CD4-positive, alpha-beta T cell treated with Interleukin-12 subunit alpha and Interleukin-12 subunit beta, for 1 hour (primary cell): ENCODE measurements at places on chromosomes 16 and 17.

- peak; percentile 8 for DNase-seq
Measured at GRCh38 chr16:2296661-2297505, 29.0 kb upstream of the RNPS1 start.

GRCh38 chr17:30263552-30264333, 28.0 kb downstream of the BLMH start:
- DNase-seq = no peak

- DNase-seq = no peak
Measured at GRCh38 chr17:69815406-69815805, 259.6 kb upstream of the KCNJ16 start.

DNA sequence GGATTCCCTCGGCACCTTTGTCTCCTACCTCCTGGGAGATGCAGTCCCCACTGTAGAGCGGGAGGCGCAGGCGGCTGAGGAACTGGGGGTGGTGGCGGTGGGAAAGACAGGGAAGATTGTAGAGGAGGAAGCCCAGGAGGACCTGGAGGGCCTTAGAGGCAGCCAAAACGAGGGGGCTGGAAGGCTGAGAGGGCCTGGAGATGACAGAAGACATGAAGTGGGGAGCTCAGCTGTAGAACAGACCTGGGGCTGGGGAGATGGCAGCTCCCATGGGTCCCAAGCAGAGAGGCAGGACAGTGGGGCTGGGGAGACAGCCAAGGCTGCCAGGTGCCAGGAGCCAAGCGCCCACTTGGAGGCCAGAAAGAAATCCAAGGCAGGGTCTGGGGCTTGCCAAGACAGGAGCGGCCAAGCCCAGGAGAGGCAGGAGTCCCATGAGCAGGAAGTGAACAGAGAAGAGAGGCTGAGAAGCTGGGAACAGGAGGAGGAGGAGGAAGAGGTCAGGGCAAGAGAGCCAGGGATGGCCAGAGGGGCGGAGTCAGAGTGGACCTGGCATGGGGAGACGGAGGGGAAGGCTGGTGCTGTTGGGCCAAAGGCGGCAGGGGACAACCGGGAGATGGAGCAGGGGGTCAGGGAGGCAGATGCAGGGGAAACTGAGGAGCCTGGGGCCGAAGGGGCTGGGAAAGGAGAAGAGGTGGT, 803 bp downstream of the APOBR start:
- no peak for DNase-seq

- no peak for DNase-seq
Measured at GRCh38 chr16:84459941-84460405, 44.5 kb downstream of the MEAK7 start.

DNA sequence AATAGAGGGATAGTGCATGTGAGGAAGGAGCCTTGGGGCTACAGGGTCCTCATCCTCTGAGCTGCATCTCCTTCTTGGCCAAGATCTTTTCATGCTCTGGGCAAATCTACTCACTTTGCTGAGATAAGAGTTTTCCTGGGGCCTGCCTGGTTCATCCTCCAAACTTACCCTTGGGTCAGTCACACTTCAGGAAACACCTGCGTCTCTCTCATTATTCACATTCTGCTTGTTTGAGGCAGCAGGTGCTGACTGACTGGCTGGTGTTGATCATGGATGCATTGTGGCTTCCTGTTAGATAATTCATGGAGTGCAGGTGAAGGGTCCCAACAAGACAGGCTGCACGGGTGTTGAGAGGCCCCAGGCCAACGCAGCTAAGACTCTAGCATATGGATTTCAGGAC, 162.6 kb downstream of the SALL1 start:
- no peak for DNase-seq

GRCh38 chr17:76585649-76586593, at the start of gene ST6GALNAC2:
ST6GALNAC2 (minus strand) TSS chr17:76585860; CDS start chr17:76585808, 52 bp downstream.
- DNase-seq = peak; percentile 52

DNA sequence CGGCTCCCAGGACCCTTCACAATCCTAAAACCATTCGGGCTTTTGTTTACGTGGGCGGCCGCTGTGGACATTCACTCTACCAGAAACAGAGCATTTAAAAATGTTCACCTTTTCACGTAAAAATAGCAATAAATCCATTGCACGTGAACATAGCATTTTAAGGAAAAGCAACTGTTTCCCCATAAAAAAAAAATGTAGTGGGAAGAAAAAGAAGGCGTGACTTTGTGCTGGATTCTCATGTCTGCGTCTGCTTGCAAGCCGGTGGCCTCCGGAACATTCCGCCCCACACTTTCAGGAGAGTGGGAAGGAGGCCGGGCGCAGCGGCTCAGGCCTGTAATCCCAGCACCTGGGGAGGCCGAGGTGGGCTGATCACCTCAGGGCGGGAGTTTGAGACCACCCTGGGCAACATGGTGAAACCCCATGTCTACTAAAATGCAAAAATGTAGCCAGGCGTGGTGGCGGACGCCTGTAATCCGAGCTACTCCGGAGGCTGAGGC, 13.4 kb upstream of the GNG13 start:
- DNase-seq = no peak

DNA sequence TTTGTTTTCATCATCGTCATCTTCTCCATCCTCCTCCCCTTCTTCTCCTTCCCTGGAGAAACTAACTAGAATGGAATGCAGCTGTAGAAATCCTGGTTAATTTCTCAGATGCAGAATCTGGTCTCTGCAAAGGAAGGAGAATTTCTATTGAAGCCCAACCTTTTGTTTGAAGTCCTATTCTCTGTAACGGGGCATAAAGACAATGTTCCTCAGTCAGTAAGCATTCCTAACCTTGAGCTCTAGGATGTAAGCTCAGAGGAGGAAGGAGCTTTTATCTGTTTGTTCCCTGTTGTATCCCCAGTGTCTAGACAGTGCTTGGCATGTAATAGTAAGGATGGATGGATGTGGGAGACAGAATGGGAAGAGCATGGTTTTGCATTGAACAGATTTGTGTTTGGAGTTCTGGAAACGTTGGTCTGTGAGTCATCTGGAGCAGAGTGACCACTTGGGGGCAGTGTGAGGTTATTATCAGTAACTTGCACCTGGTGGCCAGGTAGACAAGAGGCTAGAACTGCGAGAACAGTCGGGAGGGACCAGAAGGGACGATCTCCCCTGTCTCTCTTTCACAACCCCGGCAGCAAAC, 363.7 kb downstream of the SNX29 start:
- DNase-seq = peak; percentile 11

DNA sequence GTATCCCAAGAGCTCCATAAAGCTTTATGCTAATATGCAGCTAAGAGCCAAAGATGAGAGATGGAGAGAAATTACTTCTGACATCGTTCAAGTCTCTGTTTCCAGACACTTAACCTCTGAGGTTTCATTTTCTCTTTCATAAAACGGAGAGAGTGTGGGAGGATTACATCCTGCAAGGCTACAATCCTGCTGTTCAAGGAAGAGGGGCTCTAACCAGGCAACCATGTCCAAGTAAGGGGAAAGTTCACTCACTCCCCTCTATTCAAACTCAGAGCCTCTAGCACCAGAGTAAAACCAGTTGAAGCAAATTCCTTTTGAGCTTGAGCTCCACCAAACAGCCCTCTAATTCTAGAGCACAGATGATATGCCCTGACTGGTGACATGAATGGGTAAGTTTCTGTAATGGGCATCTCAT, 397.4 kb downstream of the NPIPA8 start:
- DNase-seq = no peak

- no peak for DNase-seq
Measured at GRCh38 chr17:81920612-81921536, 2.9 kb upstream of the SIRT7 start.

- no peak for DNase-seq
Measured at GRCh38 chr17:76751416-76751993, 13.6 kb downstream of the MFSD11 start.

- no peak for DNase-seq
Measured at GRCh38 chr16:52469775-52470174, 77.2 kb downstream of the TOX3 start.

DNA sequence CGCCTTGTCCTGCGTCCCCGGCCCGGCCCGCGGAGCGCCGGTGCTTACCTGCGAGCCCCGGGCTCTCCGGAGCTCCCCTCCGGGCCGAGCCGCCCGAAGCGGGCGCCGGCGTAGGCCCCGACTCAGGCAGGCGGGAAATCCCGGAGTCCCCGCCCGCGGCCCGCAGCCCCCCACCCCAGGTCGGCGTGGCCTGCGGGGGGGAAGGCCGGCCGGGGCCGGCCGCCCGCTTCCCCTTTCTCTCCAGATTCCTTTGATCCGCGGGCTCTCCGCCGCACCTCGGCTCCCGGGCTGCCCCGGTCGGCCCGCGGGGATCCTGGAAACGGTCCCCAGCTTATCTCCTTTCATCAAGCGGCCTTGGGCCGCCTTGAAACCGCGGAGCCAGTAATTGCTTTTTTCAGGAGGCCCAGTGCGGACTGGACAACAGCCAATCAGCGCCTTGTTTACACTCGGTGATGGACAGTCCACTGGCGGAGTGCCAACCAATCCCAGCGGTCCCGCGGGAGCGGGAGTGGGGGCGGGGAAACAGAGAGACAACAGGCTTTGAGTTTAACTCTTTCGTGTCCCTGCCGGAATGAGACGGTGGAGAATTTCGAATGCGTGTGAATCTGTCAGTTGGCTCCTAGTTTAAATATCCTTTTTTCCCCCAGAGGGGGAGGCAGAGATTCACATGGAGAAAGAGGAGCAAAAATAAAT, 1.4 kb upstream of the BAHCC1 start:
- peak; percentile 62 for DNase-seq

DNA sequence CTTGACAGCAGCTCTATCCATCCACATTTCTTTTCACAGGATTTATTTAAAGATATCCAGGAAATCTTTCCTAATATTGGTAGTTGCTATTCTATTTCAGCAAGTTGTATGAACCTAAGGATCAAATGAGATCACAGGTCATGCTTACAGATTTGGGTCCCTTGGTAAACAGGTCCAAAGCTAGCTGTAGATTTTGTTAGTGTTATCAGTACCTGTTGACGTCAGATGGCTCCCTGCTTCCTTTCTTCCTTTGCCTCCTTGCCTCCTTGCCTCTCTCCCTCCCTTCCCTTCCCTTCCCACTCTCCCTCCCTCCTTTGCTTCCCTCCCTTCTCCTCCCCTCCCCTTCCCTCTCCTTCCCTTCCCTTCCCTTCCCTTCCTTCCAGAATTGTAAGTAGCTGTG, 76.6 kb downstream of the EFCAB13 start:
- DNase-seq = no peak

GRCh38 chr17:64739316-64740058, 77.4 kb upstream of the SMURF2 start:
- DNase-seq = no peak

- DNase-seq = no peak
Measured at GRCh38 chr17:52147872-52148271, 10.6 kb downstream of the CA10 start.

- DNase-seq = peak; percentile 59
Measured at GRCh38 chr17:74354123-74354522, 7.5 kb downstream of the BTBD17 start.

- DNase-seq = no peak
Measured at GRCh38 chr17:56373981-56374833, 219.3 kb upstream of the NOG start.

DNA sequence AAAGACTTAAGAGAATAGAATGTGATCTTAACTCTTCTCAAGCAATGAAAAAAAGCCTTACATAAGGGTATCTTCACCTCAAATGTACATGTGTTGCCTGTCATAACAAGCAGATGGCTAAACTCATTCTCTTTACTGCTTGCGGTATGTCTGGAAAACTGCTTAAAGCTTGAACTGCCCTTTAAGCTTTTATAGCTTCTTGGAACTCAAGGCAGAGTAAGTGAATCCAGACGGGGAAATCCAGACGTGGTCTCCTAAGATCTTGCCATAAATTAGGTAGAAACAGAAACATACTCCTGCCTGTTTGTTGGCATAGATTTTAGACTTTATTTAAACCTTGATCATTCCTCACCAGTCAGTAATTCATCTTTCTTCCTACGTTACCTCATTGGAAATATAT, 19.6 kb downstream of the CLUAP1 start:
- DNase-seq = no peak

DNA sequence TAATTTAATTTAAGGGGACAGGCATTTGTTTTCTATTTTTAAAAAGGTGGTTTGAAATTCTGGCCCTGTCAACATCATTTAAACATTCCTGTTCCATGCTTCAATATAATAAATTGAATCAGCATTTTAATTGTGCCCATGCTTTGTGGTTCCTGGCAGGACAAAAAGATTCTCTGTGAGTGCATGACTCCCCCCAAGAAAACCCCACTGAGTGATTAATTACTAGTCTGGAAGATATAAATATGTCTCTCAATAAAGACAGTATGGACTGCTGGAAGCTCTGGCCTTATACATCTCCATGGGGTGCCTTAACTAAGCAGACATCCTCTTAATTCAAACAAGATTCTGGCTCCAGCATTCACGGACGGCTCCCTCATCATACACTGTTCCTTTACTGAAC, 95.0 kb upstream of the PSMD7 start:
- DNase-seq = no peak

DNA sequence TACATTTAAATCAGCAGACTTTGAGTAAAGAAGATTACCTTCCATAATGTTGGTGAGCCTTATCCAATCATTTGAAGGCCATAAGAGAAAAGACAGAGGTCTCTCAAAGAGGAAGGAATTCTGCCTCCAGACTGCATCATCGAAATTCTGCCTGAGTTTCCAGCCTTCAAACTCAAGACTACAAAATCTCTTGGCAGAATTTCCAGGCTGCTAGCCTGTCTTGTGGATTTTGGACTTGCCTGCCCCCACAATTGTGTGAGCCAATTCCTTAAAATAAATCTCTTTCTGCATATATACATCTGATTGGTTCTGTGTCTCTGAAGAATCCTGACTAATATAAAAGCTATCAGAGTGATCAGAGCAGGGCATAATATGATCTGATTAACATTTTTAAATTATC, 216.6 kb upstream of the CPHXL start:
- no peak for DNase-seq

- no peak for DNase-seq
Measured at GRCh38 chr17:31598399-31598782, 206.9 kb downstream of the RAB11FIP4 start.

GRCh38 chr16:3046641-3047386, 453 bp downstream of the MMP25 start:
- DNase-seq = no peak

GRCh38 chr17:37148156-37148555, 199.4 kb downstream of the AATF start:
- no peak for DNase-seq

- DNase-seq = no peak
Measured at GRCh38 chr17:67180275-67180674, 64.7 kb downstream of the HELZ start.

DNA sequence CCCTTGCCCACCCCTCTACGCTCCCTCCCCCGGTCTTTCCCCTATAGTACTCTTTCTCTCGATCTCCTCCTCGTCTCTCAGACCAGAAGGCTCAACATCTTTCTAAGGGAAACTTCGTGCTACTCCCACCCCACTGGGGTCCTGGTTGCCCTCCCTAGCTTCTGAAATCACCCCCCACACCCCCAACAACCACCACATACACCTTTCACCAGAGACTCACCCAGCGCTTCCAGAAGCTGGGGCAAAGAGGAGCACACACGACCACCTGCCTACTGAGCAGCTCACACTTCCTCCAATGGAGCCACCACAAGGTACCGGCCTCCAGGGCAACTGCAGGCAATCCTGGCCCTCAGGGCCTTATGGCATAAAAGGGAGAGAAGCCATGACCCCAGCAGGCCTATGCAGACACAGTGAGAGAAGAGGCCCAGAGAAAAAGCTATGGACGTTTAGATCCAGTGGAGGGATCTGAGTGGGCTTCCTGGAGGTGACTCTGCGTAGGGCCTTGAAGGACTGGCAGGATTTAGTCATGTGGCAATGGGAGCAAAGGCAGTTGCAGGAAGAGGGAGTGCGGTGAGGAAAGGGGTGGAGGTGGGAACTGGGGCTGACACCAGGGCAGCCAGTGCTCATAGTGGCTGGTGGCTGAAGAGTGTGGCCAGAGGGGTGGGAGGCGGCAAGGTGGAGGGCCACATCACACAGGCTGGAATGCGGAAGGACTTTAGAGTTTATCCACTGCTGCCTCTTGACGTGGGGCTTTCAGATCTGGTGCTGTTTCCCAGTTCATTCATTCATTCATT, 12.1 kb upstream of the TMEM92 start:
- DNase-seq = no peak
